ENCODE measurements at places on chromosomes 7 and 10.

DNA sequence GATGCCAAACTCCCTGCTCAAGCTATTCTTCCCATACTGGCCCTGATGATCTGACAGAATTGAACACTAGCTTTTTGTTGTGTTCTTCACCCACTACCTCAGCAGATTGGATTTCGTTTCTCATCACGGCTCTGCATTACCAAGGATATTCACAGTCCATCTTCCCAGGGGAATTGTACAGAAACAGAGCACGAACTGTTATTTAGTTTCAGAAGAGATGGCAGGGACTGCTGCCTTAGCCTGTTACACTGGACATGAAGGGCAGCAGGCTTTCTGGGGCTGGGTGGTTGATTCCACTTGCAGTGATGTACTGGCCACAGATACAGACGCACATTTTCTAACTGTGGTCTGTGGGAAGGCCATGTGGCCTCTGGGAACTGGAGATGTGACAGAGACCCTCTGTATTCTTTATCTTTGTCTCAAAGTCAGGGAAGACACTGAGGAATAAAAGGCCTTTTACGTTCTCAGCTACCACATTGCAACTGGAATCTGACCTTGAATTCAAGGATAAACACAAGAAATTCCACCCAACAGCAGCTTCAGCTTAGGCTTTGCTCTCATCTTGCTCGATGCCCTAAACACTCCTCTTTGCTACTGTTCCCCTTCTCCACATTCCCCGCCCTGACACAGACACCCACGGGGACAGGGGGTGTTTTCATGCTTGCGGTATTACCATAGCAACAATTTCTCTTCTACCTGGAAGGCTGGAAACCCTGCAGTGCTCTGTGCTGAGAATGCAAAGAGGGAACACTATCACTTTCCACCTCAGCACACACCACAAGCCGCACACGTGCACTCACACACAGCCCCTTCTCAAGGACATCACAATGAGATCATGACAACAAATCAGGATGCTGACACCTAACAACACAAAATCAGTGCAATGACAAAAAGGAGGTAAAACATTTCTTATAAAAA lies 81.7 kb downstream of the RNF216 start:
- no peak for DNase-seq

DNA sequence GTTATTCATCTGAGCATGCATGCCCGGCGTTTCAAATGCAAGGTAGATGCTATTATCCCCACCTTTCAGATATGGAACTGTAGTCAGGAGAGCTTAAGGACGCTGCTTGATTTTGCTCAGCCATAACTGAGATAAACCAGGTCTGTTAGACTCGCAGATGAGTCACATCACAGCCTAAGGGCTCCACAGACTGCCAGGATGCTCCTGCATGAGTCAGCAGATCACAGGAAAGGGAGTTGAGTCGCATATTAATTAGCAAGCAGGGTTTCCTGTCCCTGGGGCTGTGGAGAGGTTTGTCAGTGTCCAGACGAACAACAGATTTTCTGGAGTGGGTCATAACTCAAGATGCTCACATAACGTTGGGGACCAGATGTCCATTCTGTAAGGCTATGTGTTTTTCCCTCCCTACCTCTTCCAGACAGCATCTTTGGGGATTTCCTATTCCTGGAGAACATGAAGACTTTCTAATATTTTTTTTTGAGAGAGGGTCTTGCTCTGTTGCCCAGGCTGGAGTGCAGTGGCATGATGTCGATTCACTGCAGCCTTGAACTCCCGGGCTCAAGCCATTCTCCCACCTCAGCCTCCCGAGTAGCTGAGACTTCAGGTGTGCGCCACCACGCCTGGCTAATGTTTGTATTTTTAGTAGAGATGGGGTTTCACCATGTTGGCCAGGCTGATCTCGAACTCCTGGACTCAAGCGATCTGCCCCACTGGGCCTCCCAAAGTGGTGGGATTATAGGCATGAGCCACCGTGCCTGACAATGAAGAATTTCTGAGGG lies 36.7 kb downstream of the PFKFB3 start:
- DNase-seq: peak; percentile 98

GRCh38 chr7:50851891-50852290 lies 69.2 kb upstream of the GRB10 start:
- DNase-seq: no peak

- no peak for DNase-seq
Measured at GRCh38 chr10:80203835-80204676, 1.3 kb downstream of the ANXA11 start.

- no peak for DNase-seq
Measured at GRCh38 chr10:56316603-56317002, 44.5 kb downstream of the ZWINT start.

DNA sequence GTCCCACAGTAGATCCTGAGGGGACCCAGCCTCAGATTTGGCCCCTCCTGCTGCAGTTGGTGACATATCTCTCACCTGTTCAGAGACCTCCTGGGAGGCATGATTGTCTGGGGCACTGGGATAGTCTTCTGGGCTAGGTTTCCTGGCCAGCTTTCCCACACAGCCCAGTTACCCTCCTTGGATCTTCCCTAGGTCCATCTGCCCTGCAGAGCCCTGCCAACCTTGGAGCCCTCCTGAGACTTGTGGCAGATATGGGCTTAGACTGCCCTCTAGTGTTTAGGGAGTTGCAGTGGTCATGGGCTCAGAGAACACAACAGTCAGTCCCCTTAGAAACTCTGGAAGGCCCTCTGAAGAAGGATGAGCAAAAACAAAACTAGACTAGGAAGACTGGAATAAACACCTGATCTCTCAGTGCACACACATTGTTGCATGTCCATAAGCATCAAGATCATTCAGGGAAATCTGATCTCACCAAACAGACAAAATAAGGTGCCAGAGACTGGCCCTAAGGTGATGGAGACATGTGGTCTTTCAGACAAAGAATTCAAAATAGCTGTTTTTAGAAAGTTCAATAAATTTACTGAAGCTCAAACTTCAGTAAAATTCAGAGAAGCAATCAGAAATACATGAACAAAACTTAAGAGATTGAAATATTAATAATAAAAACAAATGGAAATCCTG lies 324.6 kb downstream of the ATRNL1 start:
- DNase-seq: peak; percentile 6

- no peak for DNase-seq
Measured at GRCh38 chr10:101887775-101888174, 44.2 kb upstream of the KCNIP2 start.

GRCh38 chr7:108178398-108178797 lies 48.2 kb upstream of the LAMB4 start:
- DNase-seq: no peak

DNA sequence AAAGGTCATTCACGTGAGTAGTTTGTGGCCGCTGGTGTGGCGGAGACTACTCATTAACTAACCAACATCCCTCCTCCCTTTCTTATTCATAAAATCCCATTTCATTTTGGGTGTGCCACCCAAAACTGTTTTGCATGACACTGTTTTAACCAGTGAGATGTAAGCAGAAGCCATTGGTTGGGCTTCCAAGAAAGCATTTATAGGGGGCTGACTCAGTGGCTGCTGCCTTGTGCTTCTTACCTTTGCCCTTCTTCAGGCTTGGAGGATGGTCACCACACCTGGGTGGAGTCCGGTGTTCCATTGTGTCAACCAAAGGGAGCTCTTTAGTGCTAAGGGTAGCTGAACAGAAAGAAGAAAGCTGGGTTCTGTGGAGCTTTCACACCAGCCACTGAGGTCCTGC lies 37.2 kb upstream of the EPC1 start:
- DNase-seq: no peak

- DNase-seq: no peak
Measured at GRCh38 chr7:136183981-136184380, 206.8 kb upstream of the MTPN start.

DNA sequence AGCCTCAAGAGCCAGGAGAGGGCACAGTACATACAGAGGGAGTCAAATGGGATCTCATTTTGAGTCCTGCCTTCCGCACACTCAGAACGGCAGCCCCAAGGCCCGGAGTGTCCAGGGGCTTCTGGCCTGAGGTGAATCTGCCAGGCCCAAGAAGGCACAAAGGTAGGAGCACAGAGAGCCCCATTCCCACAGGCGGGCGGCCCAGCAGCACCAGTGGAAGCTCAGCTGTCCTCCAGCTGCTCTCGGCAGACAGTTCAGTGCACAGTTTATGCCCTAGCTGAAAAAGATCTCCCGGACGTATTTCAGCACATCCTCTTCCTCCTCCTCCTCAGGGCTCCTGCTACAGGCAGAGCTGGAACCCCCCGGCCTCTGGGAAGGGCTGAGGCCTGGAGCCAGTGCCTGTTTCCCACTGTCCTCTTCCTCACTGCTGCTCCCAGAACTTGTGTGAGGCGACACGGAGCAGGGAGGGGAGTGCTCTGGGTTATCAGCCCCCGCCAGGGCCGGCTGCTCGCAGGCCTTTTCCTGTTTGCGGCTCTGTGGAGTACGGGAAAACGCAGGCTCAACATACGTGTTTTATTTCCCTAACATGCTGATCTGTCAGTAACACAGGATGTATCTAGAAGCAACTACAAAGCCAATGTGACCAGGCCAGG lies 4.0 kb downstream of the CYREN start:
- DNase-seq: no peak

DNA sequence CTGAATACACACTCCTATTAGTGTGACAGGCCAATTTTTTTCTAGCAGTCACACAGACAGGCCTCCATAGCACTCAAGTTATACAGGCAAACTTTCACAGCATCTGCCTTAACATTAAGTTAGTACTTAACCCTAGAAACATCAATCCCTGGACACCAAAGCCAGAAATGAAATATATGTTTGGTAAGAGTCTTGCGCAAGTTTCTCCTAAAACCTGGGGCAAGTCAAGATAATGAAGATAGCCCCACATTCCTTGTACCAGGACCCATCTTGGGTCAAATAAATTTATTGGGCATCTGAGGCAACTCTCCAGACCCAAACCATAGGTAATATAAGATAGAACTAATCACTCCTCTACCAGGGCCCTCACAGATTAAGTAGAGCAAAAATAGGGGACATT lies 70.8 kb upstream of the ZNF92 start:
- no peak for DNase-seq

DNA sequence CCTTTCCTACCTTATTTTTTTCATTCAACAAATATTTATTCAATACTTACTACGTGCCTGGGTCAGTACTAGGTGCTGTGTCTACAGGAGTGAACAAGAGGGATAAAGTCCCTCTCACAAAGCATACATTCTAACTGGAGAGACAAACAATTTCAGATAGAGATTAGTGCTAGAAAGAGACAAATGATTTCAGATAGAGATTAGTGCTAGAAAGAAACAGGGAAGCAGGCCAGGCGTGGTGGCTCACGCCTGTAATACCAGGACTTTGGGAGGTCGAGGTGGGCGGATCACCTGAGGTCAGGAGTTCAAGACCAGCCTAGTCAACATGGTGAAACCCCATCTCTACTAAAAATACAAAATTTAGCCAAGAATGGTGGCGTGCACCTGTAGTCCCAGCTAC lies 34.6 kb downstream of the RBM28 start:
- DNase-seq: no peak
